ENCODE measurements at places on chromosomes 2 and 18.

DNA sequence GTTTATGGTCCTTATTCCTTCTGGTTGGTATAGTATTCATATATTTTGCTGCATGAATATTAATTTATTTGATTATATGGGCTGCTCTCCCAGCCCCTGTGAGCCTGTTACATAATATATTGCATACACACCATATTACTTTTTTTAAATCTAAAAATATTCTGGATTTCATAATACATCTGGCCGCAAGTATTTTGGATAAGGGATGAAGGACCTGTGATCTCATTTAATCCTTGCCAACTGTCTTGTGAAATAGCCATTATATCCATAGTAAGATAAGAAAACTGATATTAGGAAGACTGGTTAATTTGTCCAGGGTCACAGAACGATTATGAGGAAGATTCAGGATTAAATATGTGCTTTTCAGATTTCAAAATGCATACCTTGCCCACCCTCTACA lies 433.6 kb downstream of the LPIN1 start:
- DNase-seq, result no peak

GRCh38 chr18:33469699-33470098 lies 29.2 kb upstream of the CCDC178 start:
- DNase-seq, result no peak

- no peak for DNase-seq
These were observed 10.0 kb upstream of the LAPTM4A start for GRCh38 chr2:20061476-20061875.

- no peak for DNase-seq
These were observed at the start of gene POU3F3 for GRCh38 chr2:104853534-104854497. TSS of gene POU3F3 (plus strand) at chr2:104854115. CDS start at chr2:104855511, 1,396 bp downstream.
